IPS DF 6.9 (cell line): ENCODE measurements at places on chromosomes 13 and 19.

GRCh38 chr13:33879118-33879517 is 61.2 kb downstream of the RFC3 start:
- DNase-seq = no peak

- DNase-seq = no peak
These were observed 25.9 kb downstream of the ZFR2 start for GRCh38 chr19:3842948-3843347.

- DNase-seq = no peak
These were observed 11.6 kb downstream of the C2CD4C start for GRCh38 chr19:397321-397720.

DNA sequence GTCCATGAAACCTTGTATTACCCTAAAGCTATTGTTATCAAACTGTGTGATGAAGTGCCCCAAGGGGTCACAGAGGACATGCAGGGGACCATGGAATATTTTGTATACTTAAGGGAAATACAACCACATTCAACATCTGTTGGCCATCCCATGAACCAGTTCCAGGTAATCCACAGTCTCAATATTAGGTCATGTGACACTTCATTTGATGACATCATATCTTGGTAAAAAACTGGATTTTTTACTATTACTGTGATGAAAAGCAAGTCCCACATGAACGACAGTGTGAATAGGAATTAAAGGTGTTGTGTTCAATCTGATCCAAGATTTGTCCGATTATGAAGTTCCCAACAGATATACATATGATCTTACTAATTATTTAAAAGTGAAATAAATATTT is 355.2 kb downstream of the IRS2 start:
- DNase-seq = no peak

GRCh38 chr13:91405240-91405639 is 6.8 kb downstream of the GPC5 start:
- no peak for DNase-seq

- DNase-seq = no peak
These were observed 56.4 kb downstream of the NUFIP1 start for GRCh38 chr13:44932850-44933251.

DNA sequence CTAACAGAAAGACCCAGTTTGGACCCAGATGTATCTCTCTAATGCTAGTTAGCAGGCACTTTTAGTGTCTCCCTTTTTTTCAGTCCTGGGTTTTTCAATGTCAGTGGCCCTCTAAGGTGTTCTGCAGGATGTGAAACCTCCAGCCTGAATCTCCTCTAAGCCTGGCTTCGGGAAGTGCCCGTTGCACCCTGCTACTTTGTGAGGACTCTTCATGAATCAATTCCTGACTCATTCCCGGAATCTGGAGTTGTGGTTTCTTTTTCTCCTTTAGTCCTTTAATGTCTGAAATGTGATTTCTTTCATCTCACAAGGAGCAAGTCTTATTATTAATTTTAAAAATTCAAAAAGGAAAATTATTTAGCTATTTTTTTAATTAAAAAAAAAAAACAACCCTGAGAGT is 116.0 kb downstream of the ZNF536 start:
- no peak for DNase-seq

DNA sequence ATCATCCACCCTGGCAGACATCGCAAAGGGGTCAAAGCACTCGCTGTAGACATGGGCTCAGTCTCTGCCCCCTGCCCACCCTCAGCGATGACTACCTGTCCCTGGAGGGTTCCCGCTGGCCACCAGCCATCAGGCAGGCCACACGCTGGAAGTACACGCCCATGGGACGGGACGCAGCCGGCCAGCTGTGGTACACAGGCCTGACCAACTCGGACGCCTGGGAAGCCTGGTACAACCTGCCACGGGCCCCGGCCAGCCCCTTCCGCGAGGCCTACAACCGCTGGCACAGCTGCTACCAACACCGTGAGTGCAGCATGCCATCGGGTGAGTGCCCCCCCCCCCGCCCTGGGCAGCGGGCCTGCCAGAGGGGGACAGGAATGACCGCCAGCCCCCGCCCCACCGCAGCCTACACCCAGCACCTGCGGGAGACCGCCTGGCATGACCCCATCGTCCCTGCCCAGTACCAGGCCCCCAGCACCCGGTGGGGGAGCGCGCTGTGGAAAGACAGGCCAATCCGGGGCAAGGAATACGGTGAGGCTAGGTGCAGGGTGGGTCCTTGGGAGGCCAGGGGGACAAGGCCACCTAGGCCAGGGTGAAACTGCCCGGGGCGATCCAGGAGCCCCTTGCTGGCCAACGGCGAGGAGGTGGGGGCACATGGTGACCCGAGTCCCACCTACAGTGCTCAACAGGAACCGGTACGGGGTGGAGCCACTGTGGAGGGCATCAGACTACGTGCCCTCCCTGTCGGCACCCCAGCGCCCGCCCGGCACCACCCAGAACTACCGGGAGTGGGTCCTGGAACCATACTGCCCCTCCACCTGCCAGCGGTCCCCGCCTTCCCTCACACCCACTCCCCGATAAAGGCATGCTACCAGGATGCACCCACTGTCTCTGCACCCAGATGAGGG is 4.4 kb downstream of the TEKTIP1 start:
- DNase-seq = no peak

DNA sequence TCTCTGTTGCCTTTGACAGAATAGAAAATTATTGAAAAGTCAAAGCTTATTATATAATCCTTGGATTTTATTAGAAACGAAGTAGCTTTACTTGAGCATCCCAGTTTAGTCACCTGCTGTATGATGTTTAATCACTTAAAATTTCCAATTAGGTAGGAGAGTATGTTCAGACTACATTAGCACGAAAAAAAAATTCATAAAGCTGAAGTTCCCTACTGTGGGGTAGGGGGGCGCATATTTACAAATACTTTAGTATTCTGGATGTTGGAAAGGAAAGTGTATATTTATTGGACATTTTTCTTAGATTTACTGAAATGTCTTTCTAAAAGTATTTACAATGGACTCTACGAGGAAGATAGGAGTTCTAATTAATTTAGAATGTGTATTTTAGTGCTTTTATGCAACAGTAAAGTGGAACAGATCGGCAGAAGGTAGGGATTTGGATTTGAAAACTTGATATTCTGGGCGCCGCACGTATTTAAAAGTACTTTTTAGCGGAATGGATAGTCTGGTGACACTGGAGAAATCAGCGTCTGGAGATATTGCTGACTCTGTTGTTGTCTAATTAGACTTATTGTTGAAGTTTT is 1.9 kb downstream of the CDK8 start:
- no peak for DNase-seq

GRCh38 chr13:34019870-34020269 is 201.9 kb downstream of the RFC3 start:
- no peak for DNase-seq

DNA sequence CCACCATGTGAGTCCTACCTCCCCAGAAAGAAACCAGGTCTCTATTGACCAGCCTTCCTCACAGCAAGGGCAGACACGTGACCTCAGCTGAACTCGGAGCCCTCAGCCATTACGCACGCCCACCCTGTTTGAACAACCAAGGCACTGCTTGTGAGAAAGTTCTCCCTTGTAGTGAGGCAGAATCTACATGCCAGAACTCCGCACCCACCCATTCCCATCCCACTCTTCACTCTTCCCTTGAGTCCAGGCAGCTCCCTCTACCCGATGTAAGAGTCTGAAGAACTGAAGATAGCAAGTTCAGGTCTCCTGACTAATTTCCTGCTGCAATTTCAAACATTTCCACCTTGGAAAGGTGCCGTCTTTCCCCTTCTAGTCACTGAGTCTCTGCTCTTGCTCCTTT is 6.4 kb downstream of the NOVA2 start:
- DNase-seq = no peak

DNA sequence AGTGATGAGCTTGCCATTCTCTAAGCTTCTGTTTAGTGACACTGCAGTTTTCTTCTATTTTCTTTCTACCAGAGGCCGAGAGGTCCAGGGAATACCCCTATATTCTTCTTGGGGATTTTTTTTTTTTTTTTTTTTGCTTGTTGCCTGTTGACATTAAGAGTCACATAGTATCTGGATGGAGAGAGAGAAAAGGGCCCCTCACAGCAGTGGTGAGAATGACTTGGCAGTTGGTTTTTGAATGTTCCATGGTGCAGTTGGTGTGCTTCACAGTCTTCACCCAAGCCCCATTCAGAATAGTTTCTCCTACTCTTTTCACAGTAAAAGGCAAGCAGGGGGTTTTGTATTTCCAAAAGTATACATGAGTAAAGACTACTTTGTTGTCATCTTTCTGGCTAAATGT is 577.9 kb downstream of the LMO7 start:
- DNase-seq = no peak

DNA sequence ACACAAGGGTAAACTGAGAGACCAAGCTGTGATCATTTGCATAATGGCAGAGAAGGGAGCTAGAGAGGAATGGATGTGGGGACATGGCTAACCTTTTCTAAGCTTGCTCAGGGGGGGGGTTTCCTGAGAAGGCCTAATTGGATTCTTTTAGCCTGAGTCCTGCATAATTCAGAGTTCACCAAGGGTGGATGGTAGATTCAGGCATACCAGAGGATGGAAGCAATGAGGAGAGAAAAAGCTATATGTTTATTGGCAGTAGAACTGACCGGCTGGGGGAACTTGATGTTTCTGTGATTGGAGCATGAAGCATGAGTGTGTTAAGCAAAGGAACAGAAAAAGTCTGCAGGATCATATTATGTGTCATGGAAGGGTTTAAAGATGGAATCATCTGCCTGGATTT is 65.9 kb upstream of the KLF12 start:
- DNase-seq = no peak

DNA sequence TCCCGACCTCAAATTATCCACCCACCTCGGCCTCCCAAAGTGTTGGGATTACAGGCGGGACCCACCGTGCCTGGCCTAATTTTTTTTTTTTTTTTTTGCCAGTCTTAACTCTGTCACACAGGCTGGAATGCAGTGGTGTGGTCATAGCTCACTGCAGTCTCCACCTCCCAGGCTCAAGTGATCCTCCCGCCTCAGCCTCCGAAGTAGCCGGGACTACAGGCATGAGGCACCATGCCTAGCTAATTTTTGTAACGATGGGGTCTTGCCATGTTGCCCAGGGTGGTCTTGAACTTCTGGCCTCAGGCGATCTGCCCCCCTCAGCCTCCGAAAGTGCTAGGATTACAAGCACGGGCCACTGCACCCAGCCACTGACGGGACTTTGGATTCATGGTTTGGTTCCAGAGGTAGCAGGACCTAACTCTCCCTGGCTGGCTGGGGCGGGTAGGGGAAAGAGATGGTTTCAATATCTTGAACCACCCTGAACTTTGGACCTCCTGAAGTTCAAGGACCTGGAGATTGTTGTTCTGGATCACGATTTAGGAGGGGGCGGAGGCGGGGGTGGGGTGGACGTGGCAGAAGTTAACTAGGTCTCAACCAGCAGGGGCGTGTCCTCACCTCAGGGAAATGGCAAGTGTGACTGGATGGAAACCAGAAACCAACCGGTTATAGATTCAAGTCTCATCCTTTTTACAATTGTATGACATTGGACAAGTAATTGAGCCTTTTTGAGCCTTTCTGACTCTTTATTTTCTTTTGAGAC is 40.8 kb downstream of the IER2 start:
- no peak for DNase-seq

GRCh38 chr13:76552041-76552772 is 334.0 kb downstream of the KCTD12 start:
- no peak for DNase-seq

DNA sequence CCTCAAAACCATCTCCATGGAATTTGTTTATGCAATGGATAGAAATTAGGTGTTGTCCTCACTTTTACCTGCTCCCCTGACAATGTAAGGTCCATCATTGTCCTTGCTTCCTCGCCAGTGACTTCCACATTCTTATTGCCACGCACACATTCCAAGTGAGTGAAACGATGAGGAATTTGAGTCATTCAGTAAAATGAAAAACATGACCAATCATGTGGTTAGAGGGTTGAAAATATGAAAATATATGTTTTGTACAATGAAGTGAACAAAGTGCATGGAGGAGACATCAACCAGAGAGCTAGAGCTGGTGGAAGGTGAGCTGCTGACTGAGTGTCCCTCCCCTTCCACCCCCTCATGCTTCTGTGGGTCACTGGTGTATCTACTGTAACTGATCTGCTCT is 91.7 kb downstream of the ATP8A2 start:
- DNase-seq = no peak
